H9 (cell line): ENCODE measurements at places on chromosomes 5 and 9.

- peak; percentile 37 for DNase-seq
Measured at GRCh38 chr9:123929177-123929869, 603 bp downstream of the DENND1A start.

GRCh38 chr5:143542798-143543144 lies 139.3 kb upstream of the NR3C1 start:
- DNase-seq: no peak

- no peak for DNase-seq
Measured at GRCh38 chr9:110077925-110078324, 130.0 kb downstream of the C9orf152 start.

- DNase-seq: no peak
Measured at GRCh38 chr9:126348911-126349550, 22.4 kb downstream of the MVB12B start.

DNA sequence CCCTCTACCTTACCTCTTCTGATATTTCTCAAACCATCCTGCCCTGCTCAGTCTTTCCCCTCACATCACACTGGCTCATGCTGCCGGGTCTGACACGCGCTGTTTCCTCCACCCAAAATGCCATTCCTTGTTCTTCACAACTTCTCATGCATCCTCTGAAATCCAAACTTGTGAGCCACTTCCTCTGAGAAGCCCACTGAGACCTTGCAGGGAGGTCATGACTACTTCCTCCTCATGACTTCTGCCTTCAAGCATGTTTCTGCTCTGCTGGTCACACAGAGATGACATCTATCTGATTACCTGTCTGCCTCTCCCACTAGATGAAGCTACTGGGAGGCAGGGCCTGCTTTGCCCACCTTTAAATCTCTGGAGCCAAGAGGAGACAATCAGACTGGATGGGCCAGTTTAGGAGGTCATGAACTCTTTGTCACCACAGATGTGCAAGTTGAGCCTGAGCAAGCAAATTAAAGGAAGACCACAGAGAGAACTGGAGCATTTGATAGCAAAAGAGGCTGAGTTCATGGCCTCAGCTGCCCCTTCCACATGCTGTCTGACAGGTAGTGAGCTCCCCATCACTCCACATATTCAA lies 119.8 kb upstream of the TBC1D2 start:
- no peak for DNase-seq

DNA sequence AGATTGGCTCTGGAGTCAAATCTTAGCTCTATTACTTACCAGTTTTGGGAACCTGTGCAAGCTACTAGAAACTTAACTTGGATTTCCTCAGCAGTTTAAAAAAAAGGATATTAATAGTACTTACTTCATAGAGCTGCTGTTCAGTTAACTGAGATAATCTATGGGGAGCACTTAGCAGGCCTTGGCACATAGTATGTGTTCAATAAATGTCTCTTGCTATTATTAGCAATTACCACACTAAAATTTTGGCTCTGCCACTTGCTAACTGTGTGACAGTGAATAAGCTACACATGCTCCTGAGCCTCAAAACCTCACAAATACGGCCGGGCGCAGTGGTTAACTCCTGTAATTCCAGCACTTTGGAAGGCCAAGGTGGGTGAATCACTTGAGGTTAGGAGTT lies 55.9 kb downstream of the CDK5RAP2 start:
- no peak for DNase-seq

- DNase-seq: no peak
Measured at GRCh38 chr9:7479300-7479699, 320.3 kb downstream of the DMAC1 start.

DNA sequence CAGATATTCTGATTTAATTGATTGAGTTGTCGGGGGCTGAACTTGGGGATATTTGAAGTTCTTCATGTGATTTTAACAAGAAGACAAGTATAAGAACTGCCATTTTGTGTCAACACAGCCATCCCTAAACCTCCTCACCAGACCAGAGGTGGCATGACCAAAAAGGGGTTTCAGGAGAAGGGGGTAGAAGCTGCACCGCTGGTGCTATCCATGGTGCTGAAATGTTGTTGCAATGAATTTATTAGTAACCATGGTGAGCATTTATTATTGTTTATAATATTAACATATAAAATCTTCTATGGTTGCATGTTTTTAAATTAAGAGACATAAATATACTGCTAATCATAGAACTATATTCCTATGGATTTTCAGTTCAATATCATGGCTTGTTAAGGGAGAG lies 72.3 kb downstream of the GNA14 start:
- DNase-seq: no peak

DNA sequence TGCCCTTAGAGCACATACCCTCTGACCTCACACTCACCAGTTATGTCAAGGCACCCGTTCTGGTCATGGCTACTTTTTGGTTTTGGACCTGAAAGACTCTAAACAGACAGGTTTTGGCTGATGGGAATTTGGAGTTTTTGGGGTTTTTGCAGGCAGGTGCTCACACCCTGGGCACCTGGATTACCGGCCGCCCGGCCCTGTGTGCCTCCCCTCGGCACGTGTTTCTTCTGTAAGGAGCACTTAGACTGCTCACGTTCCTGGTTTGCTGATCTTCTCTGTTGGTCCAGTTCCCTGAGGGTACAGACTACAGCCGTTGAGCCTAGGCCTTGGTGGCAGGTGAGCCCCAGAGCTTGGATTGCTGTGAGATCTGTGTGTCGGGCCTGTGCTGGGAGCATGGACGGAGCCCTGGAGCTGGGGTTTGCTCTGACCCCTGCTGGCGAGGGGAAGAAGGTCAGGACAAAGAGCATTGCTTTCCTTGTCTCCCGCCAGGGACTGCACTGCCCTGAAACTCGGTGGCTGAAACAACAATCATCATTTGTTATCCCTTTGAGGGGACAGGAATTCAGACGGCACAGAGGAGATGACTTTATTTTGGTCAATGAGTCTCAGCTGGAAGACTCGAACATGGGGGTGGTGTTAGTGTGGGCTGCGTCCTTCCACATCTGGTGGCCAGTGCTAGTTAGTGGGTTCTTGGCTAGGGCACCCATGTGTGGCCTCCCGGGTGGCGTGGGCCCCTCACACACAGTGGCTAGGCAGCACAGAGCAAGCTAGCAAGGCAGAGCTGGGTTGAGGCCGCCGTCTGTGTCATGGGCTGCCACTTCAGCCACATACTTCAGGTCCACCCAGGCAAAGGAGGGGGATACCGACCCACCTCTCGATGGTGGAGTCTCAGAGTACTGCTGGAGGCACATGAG lies 76.4 kb downstream of the EHMT1 start:
- peak; percentile 89 for DNase-seq

DNA sequence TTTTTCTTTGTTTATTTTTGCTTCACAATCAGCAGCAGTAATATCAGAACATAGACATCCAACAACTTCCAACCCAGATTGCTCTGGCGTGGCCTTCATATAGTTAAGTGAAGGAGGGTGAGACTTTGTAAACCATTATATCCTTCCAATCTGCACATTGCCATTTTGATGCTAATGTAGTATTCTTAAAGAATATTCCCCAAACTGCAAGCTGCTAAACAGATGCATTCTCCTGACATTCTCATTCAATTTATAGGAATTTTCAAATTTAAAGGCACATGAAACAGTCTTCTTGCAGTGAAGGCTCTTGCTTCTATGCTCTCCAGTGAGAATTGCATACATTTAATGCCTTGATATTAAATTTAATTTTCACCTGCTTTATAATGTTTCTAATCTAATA lies 181.2 kb upstream of the EDIL3 start:
- DNase-seq: no peak

GRCh38 chr9:115032296-115032695 lies 85.7 kb downstream of the TNC start:
- DNase-seq: no peak

GRCh38 chr5:126373375-126374108 lies 49.7 kb upstream of the GRAMD2B start:
- DNase-seq: no peak

DNA sequence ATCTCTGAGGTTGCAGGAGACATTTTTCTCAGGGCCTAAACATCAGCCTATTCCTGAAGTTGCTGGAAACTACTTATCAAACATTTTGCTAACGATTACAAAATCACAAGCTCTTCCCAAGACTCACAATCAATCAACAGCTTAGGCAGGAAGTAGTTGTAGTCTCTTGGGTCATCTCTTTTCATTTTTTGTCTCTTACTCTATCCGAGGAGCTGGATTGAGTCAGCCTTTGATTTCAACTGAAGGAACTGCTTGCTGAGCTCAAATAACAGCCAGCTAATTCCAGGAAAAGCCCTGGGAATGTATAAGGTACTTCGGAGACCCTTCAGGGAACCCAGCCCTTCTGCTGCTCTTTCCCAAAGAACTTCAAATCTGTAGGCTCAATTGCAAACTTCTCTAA lies 398.9 kb downstream of the PLK2 start:
- DNase-seq: no peak

DNA sequence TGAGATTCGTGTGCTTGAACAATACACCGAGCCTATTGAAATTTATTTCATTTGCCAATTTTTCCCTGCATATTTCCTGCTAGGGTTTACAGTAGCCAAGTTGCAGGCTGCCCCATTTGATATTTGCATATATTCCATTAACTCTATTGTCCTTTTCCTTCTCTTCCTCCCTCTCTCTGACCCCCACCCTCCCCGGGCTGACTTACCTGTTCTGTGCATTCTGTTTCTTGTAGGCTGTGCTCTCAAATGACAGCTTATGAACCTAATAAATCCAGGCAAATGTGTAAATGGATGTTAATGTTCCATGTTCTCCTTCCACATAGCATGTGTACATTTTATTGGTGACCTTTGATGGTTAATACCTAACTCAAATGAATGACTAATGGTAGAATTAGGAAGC lies 1169.2 kb upstream of the WWC1 start:
- no peak for DNase-seq

GRCh38 chr5:9533562-9534364 lies 12.1 kb downstream of the SEMA5A start:
- no peak for DNase-seq
